NCI-H526 (cell line): ENCODE measurements at places on chromosomes 12 and 14.

DNA sequence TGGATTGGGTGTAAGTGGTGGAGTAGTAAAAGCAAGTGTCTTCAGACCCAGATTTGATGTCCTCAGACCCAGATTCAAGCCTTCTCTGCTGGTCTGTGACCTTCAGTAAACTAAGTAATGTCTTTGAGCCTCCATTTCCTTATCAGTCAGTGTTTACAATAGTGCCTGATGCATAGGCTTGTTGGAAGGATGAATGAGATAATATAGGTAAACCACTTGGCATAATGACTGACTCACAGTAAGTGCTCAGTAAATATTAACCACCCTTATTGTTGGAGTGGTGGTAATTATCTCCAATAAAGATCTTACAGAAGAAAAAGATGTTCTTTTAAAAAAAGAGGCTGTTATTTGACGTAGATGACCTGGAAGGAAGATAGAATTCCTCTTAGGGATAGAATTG lies 86.2 kb downstream of the IGF1 start:
- no peak for DNase-seq

- DNase-seq = peak; percentile 77
Observed at GRCh38 chr12:6688543-6688998, 604 bp downstream of the ZNF384 start.

DNA sequence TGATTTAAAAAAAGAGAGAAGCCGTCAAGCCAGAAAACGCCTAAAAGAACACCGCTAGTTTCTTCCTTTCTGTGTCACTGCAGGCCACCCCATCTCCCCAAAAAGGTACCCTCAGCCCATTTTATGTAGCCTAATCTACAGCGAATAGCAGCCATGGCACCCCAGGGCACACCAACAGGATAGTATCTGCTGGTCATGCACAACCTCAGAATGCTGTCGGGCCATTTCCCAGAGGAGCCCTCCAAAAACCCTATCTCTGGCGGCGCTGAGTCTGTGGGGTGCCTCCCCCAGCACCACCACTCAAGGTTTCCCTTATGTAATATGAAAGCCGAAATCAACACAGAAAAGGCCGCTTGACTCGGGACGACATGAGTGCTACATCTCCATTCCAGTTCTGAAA lies 98.9 kb downstream of the BCL11B start:
- DNase-seq = no peak

- DNase-seq = no peak
Observed at GRCh38 chr12:44193281-44193680, 357.4 kb downstream of the TMEM117 start.

DNA sequence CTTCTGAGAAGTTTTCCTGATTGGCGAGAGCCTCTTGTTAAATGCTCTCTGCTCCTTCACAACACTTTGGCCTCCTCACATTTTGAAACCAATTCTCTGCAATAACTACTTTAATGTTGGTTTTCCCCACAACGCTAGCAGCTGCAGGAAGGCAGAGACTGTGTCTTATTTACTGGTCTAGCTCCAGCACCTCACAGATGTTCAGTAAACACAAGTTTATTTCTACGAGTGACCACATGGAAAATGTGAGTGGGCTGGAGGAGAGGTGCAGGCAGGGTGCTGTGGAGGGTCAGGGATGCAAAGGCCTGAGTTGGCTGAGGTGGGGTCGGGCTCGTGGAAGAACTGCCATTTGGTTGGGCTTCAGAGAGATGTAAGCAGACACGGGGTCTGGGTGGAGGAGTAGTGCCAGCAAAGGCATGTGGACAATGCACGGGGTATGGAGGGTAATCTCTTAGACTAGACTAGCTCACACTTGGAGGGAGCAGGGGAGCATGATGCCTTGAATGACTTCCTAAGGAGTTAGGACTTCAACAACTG lies 117.4 kb upstream of the RTL1 start:
- no peak for DNase-seq

DNA sequence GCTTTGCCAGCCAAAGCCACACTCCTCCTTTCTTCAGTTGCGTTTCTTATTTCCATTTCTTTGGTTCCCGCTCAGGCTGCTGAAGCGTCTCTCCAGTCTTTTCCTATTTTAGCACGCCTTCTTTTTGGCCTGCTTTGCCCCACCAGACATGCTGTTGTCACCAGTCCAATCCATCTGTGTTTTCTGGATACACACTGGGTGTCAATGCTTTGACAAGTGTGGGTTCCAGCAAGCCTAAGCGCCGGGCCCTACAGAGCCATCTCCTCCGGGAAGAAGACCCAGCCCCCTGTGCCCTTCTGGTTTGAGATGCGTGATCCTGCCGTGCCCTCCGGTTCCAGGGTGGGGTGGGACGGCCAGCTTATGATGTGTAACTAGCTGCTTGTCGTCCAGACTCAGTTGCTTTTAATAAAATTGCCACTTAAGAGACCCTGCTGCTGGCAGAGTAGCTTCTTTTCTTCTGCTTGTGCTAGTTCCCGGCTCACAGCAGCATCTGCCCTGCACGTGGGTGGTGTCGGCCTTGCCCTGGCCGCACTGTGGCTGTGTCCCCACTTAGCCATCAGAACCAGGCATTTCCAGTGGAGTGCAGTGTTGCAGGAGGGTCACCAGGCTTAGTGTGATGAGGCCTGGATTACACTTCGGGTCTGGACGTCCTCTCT lies 29.7 kb downstream of the EML1 start:
- DNase-seq = no peak

DNA sequence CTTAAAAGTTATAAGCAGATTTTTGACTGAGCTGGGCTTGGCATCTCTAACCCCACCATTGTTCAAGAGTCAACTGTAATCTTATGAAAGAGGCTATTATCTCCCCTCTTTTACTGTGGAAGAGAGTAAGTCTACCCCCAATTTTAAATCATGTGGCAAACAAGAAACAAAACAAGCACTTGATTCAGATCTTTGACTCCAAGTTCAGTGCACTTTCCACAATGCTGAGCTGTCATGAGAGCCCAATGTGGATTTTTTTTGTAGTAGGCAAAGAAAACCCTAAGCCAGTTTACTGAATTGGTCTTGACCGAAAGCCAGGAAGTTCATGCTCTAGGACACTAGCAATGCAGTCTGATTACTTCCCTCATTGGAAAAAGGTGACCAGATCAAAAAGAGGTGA lies 306.2 kb downstream of the GALC start:
- DNase-seq = no peak
